ENCODE measurements at places on chromosomes 3 and 15. TPM values are rescaled to one million over a fixed set of nuclear protein-coding genes. Genes with fewer than 3 reads are reported as not detected.

The CCR9 gene
- total RNA-seq, result not detected

The TMEM207 gene
- not detected for total RNA-seq

The GSK3B gene
- 33.1 TPM for total RNA-seq

The PIERCE2 gene
- not detected for total RNA-seq

The MORC1 gene
- total RNA-seq, result not detected

The GPX1 gene
- total RNA-seq, result 296 TPM

The TP63 gene
- 190 TPM for total RNA-seq

The CSPG4 gene
- 1.9 TPM for total RNA-seq

The CLDN18 gene
- not detected for total RNA-seq

The PBRM1 gene
- 41.6 TPM for total RNA-seq

The NRG4 gene
- 1.6 TPM for total RNA-seq

The RAMAC gene
- 22.5 TPM for total RNA-seq

The PROS1 gene
- 10.0 TPM for total RNA-seq

The PLCH1 gene
- 0.40 TPM for total RNA-seq

The SPSB4 gene
- not detected for total RNA-seq

The CXCR6 gene
- total RNA-seq, result 0.28 TPM
